ENCODE measurements at places on chromosomes 7 and 10.
A peak's percentile ranks its signal among the peaks of the same experiment; 100 is the strongest.

GRCh38 chr7:143258831-143259230 lies 4.4 kb upstream of the GSTK1 start:
- no peak for DNase-seq

DNA sequence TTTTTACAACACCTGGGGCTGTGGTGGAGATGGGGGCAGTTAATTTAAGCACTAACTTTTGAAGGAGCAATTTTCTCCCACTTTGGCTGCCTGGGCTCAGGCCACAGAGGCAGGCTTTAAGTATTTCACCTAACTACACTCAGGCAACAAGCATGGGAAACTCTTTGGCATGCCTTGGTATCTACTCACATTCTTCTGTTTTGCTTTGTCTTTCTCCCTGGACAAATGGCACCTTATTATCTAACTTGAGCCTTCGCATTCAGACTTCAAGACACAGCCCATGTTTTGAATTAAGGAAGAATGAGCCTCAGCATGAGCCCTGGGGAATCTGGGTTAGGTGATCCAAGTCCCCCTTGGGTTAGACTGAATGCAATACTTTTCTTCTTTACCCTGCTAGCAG lies 31.8 kb upstream of the BMPER start:
- no peak for DNase-seq

DNA sequence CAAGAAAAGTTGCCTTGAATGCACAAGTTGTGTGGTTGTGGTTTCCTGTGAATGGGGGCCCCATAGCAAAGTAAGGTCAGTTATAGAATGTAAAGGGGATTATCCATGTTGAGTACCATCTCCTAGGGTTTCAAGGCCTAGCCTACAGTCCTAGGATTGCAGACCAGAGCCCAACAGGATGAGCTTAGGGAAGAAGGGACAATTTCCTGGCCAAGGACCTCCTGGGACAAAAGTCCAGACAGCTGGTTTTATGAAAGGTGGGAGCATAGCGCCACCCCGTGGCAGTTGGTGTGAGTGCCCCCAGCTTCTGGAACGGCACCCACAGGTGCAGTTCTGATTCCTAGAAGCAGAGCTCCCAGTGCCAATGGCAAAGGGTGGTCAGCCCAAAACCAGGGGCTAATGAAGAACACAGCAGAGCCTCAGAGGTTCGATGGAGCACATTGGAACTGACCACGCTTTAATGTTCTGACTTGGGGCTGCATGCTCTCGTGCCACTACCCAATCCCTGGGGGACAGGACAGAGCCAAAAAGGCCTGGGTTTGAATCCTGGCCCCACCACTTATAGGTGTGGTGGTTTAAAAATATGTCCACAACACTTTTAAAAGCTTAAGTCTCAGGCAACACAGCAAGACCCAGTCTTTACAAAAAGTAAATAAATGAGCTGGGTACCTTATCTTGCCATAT lies 25.8 kb upstream of the TMEM120A start:
- peak; percentile 60 for DNase-seq

DNA sequence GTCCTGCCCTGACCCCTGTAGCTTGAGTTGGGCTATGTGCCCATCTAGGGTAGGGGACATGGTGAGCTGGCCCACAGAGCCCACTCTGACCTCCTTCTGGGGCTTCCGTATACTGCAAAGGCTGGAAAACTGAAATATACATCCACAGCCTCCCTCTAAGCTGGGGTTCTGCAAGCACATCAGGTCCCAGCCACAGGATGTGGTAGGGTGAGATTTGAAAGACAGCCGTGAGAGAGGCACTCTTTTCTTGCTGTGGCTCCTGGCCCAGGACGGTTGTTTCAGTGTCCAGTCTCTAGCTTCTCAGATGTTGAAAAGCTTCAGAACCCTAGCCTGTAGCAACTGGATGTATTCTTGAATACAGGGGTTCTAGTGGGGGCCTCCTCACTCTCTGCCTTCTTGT lies 60.1 kb upstream of the ADRB1 start:
- peak; percentile 64 for DNase-seq

GRCh38 chr10:86257683-86258082 lies 108.9 kb downstream of the GRID1 start:
- no peak for DNase-seq

DNA sequence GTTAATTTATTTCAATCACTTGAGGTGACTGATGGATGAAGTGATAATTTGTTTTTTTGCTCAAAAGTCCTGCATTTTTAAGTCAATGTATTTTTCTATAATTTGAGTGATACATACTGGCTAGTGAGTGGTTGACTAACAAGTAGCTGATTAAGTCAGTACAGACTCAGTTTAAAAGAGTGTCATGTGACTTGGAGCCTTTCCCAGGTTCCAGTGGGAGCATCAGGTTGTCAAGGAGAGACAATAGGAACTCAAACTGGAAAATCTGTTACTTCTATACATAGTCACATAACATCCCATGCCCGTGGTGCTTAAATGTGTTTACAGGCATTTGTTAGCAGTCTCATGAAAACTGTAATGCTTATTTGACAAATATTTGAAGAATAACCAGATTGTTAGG lies 154.7 kb downstream of the ANK3 start:
- no peak for DNase-seq

- DNase-seq, result no peak
These were observed 921.5 kb downstream of the TYW1 start for GRCh38 chr7:67918158-67918557.

GRCh38 chr10:76231286-76231934 lies 800.0 kb downstream of the LRMDA start:
- DNase-seq, result no peak

- no peak for DNase-seq
These were observed 216.5 kb downstream of the TMEM178B start for GRCh38 chr7:141290365-141290764.

GRCh38 chr10:70052462-70053217 lies at the start of gene MACROH2A2:
Gene MACROH2A2 (plus strand): TSS chr10:70052846. CDS start chr10:70075659, 22,813 bp downstream.
- no peak for DNase-seq

GRCh38 chr7:144575456-144575855 lies 172.0 kb upstream of the NOBOX start:
- no peak for DNase-seq

GRCh38 chr10:11782793-11783557 lies 40.2 kb upstream of the PROSER2 start:
- peak; percentile 59 for DNase-seq

GRCh38 chr7:135335628-135336139 lies 102.0 kb downstream of the STRA8 start:
- DNase-seq, result no peak

DNA sequence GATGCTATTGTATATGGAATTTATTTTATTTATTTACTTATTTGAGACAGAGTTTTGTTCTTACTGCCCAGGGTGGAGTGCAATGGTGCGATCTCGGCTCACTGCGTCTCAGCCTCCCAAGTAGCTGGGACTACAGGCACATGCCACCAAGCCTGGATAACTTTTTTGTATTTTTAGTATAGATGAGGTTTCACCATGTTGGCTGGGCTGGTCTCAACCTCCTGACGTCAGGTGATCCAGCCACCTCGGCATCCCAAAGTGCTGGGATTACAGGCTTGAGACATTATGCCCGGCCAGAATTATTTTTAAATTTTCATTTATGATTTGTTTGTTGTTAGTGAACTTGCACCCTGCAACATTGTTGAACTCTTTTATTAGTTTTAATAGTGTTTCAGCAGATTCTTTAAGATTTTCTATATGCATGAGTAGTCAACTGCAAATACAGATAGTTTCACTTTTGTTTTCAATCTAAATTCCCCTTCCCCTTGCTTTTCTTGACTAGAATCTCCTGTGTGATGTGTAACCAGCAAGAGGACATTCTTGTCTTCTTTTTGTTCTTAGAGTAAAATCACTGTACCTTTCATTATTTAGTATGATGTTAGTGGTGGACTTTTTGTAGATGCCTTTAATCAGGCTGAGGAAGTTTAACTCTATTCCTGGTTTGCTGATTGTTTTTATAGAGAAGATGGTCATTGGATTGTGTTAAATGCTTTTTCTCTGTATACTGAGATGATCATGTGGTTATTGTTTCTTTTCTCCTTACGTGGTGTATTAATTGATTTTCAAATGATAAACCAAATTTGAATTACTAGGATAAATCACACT lies 27.8 kb downstream of the ZNF33A start:
- DNase-seq, result no peak

DNA sequence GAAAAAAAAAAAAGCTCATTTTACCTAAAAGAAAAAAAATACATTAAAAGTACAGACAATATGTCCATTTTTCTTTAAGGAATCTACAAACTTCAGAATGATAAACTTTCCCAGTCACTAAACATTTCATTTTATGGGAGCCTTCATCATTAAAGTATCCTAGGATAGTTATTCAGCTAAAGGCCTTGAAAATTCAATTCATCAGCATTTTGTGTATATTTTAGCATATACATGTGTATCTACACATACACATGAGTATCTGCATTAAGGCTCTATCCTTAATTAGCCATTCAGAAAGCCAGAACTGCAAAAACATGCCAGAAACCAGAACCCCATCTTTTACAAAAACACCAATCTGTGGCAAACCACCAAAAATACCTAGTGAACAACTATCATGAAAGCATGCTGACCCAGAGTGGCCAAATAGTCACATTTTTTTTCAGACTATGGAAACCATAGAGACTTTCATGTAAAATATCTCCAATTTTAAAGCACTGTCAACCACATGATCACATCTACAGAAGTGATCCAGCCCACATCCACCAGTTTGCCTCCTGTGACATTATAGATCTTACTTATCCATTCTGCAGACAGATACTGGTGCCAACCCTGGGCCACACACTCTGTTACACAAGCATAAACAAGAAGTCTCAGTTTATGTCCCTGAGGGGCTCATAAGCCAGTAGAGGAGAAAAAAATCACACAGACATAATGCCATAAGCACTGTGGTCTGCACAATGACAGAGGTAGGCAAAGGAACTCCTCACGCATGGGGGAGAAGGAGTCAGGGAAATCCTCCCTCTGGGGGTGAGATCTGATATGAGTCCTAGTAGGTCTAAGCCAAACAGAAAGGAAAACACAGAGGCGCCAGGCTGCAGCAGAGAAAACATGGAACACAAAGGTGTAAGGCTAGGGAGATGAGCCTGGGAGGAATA lies 79.2 kb downstream of the SRPK2 start:
- DNase-seq, result no peak

DNA sequence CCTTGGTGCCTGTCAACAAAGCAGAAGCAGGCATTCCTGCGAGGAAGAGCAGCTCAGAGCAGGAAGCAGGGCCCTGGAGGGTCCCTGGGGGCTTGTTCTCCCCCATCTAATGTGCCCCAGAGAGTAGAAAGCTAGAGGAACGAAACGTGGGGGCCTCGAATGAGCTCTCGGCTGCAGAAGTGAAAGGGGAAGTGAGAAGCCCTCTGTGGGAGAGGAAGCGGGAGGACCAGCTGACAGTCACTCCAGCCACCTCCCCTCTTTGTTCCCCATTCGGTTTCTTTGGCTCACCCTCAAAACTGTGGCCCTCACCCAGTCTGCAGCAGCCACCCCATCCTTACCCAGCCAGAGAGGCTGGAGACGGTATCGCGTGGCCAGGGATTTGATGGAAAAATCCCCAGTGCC lies 25.0 kb downstream of the C10orf105 start:
- peak; percentile 48 for DNase-seq

GRCh38 chr7:66641526-66641871 lies 12.8 kb downstream of the KCTD7 start:
- DNase-seq, result no peak

- no peak for DNase-seq
These were observed 62.0 kb downstream of the BBS9 start for GRCh38 chr7:33191340-33191739.

DNA sequence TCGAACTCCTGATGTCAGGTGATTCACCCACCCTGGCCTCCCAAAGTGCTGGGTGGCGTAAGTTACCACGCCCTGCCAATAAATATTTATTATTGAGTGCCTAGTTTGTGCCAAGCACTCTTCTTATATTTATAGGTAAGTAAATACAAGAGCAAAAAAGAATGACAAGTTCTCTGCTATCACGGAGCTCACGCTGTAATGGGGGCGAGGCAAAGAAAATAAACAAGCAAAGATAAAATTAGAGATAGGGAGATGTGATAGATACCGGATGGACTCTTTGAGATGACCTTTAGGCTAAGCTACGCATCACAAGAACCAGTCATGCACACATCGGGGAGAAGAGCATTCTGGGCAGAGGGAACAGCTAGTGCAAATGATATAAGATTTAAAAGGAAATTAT lies 46.3 kb downstream of the GCC1 start:
- DNase-seq, result no peak

DNA sequence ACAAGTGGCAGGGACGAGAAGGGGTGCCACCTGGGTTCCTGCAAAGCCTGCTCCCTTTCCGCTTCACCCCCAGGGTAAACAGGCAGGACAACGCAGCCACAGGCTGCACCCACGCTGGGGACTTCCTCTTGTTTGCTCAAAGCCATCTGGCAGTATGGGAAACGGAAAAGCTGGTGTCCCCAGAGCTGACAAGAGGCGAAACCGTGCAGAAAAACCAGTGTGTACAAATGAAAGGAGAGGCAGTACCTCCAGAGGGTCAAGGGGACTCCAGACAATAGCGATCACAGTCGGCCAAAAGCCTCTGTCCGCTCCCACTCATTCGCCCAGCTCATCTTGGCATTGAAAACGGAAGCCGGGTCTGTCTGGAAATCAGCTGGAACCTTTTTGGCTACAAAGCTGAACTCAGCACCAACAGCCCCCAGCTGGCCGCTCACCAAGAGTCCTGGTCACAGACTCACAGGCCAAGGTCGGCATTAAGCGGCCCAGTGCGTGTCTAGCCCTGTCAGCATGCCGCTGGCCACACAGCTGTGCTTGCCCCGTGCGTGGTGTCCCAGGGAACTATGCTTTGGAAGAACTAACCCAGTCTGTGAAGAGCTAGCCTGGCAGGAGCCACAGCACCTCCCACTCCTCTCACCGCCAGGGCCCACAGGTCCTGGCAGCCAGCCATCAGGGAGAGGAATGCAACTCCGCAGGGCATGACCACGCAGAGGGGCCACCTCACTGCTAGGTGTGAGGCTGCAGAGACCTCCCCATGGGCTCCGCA lies 10.4 kb downstream of the TNS3 start:
- DNase-seq, result no peak

DNA sequence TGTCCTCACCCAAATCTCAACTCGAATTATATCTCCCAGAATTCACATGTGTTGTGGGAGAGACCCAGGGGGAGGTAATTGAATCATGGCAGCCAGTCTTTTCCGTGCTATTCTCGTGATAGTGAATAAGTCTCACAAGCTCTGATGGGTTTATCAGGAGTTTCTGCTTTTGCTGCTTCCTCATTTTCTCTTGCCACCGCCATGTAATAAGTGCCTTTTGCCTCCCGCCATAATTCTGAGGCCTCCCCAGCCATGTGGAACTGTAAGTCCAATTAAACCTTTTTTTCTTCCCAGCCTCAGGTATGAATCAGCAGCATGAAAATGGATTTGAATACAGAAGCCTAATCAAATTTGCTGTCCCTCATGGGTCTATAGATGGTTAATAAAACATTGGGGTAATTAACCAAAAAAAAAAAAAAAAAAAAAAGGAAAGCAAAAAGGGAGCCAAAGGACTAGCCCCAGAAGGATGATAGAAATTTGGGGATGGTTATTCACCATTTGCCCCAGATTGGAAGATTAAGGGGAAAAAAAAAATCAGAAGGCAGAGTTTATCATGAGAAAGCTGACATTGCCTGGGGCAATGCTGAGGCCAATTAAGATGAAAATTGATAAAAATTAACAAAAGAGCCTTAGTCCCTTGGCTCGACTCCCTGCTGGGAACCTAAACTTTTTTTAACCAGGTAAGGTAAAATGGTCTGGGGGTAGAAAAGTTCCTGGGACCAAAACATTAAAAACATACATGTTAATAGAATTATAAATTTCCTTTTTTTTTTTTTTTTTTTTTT lies 27.6 kb downstream of the AVL9 start:
- DNase-seq, result no peak

All from T-helper 2 cell (primary cell).